Skeletal muscle cell (primary cell): ENCODE measurements at places on chromosomes 5 and 9.

GRCh38 chr5:141716468-141716867 lies 34.4 kb upstream of the ARAP3 start:
- DNase-seq = no peak

DNA sequence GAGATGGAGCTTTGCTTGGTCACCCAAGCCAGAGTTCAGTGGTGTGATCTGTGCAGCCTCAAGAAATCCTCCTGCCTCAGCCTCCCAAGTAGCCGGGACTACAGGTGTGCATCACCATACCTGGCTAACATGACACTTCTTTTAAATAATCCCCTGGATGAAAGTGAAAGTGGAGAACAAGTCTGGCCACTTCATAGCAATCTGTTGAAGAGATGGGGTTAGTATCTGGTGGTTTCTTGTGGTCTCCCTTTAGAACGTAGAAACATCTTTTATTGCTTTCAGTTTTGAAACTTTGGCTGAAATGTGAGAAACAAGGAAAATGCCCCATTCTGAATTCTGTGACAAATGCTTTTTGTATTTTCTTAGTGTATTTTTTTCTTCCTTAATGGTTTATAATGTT lies 452.5 kb upstream of the RIOK2 start:
- DNase-seq = no peak

DNA sequence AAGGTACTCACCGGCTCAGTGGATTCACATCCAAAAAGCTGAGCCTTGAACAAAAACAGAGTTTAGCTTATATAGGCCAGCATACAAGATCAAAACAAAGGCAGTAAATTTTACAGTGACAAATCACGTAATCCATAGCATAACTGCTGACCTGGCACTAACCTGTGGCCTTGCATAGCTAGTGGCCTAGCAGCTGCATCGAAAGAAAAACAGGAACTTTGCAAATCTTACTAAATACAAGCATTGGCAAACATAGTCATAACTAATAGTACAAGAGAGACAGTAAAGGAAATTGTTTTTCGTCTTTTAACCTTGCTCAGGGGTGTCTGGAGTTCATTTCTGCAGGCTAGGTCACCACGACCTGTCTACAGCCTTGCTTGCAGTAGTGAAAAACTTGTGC lies 4.8 kb downstream of the HSDL2 start:
- DNase-seq = no peak

DNA sequence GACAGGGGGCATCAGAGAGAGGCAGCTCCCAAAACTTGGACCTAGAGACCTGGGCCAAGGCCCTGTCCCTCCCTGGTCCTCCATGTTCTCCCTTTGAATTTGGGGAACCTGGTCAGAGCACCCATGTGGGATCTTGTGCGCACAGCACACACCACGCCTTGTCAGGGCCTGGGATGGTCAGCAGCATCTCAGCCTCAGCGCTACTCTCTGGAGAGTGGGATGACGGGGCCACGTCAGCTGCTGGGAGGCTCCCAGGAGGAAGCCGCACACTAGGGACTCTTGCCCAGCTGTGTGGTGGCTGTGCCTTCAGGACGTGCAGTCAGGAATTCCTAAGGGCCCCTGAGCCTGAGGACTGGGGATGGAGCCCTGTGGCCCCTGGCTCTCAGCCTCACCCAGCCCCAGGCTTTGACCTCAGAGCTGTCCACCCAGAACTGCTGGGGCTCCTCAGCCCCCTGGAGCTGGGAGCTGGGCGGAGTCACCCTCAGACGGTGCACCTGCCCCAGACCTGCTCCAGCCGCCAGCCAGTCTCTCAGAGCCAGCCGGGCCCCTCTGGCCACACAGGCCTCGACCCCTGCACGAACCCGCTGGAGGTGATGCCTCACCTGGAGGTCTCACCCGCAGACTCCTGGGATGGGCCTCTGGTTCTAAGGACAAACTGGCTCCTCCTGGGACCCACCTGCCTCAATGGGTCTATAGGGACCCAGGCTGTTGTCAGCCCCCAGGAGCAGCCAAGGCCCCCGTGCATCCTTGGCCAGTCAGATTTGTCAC lies 38.3 kb upstream of the EGFL7 start:
- DNase-seq = no peak

GRCh38 chr5:10354048-10354872 lies 765 bp downstream of the MARCHF6 start:
- no peak for DNase-seq

- DNase-seq = no peak
These were observed 28.1 kb downstream of the GPX3 start for GRCh38 chr5:151048526-151048925.

DNA sequence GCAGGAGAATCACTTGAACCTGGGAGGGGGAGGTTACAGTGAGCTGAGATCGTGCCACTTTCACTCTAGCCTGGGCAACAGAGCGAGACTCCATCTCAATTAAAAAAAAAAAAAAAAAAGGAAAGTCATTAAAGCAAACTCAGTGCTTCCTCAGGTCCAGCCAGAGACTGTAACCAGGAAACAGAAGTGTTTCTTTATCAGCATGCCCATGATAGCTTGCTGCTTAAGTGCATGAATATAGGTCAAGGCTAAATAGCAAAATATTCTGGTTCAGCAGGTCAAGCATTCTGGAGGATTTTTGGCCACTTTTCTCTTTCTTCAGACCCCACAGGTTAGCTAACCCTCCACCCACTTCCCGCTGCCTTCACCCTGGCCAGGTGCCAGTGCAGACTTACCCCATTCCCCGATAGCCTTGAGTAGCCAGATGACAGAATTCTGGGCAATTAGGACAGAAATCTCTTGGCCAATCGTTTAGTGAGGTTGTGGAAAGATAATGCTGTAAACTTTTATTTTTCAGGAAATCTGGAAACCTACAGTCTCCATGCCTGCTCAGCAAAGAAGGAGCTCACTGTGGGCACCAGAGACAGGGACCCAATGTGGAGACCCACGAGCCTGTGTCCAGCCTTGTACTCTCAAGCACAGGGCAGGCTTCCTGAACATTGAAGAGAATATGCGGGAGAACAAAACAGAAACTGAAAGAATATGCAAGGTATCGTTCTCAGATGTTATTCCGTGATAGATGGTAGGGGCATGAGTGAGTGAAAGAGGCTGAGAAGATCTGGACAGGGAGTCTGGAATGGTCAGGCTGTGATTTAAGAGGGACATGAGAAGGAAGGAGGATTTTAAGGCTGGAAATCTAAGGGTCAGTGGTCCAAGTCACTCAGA lies 4.2 kb upstream of the UGT3A2 start:
- no peak for DNase-seq

DNA sequence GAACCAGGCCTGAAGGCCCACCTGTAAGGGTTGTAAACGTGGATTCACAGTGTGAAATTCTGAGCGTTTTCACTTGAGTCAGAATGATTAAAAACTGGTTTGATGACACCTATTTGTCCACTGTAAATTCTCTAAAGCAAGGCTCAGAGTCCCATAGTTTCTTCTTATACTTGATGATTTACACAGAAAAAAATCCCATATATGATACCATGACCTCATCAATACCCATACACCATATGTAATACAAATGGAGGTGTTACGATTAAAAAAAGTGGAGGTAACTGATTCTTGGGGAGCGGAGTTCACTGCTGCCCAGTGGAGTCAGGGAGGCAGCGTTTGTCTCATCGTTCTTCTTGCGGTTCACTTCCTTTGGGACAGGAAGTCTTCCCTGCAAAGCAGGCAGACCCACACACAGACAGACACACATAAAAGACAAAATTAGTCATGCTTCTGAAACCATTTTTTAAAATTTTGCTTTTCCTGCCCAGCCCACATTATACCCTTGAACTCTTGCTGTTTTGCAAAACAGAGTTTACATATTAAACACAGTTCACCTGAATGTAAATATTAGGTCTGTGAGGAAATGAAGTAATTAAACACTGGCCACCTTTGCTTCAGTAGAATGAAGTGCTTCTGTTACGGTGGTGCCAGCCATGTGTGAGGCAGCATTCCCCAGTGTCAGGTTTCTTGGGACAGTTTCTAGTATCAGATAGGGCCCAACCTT lies 26.2 kb downstream of the NREP start:
- no peak for DNase-seq

- DNase-seq = no peak
These were observed 8.1 kb upstream of the COL5A1 start for GRCh38 chr9:134633362-134634142.

DNA sequence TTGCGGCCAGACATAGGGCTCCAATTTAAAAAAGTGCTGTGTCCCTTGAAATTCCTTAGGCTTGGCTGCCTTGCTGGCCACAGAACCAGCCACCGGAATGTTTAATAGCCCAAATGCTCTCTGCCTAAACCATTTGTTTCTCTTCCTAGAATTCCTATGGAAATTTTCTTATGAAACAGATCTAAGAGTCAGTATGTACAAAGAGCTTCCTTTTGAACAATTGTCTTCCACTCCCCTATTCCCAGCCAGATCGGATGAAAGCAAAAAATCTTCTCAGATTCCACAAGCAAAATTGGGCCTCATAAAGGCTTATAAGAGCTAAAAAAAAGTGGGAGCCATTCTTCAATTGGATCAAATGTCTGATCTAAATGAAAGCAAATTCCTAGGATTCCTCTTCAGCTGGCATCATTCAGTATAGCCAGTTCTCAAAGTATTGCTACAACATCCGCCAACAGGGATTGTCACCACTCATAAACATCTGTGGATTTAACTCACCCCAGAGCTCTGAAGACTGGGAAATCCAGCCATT lies 104.3 kb downstream of the CEMIP2 start:
- no peak for DNase-seq

- DNase-seq = no peak
These were observed 79.8 kb downstream of the MRPL36 start for GRCh38 chr5:1719860-1720259.

GRCh38 chr9:21316032-21316842 lies 11.1 kb upstream of the IFNA5 start:
- DNase-seq = no peak

- DNase-seq = no peak
These were observed 21.6 kb upstream of the CLPTM1L start for GRCh38 chr5:1366514-1366913.

- peak; percentile 77 for DNase-seq
These were observed 151.0 kb downstream of the GCNT1 start for GRCh38 chr9:76610011-76610352.

GRCh38 chr9:81372628-81373191 lies 316.6 kb downstream of the TLE1 start:
- DNase-seq = no peak

GRCh38 chr5:153237671-153238332 lies 252.7 kb upstream of the GRIA1 start:
- DNase-seq = no peak

DNA sequence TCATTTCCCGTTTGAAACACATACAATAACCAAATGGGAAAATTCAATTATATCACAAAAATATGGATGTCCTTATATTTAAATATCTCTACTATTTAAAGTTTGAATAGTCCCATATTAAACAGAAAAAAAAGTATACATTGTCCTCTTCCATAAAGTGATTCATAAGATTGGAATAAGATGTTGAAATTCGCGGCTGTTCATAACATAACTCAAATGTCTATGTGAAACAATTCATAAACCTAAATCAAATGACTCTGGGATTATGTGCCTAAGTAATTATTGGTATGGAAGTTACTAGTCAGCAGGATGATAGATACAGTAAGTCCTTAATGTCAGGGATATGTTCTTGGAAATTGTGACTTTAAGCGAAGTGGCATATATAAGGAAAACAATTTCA lies 3.9 kb upstream of the EFNA5 start:
- DNase-seq = no peak

DNA sequence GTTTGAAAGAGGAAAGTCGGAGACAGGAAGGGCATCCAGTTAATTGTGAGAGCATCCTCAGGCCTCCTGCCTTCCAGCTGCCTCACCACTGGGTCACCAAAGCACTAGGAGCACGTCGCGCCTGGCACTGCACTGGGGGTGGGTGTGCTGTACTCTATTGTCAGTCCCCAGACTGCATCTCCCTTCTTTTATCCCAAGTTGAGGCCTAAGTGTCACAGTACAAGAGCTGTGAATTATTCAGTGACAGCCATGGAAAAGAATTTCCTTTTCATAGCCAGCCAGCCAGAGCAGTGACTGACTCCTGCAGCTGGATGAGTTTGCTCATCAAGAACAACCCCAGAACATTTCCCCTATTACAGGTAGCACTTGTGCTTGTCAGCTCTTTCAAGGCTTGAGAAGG lies 16.3 kb downstream of the CLTA start:
- DNase-seq = no peak

DNA sequence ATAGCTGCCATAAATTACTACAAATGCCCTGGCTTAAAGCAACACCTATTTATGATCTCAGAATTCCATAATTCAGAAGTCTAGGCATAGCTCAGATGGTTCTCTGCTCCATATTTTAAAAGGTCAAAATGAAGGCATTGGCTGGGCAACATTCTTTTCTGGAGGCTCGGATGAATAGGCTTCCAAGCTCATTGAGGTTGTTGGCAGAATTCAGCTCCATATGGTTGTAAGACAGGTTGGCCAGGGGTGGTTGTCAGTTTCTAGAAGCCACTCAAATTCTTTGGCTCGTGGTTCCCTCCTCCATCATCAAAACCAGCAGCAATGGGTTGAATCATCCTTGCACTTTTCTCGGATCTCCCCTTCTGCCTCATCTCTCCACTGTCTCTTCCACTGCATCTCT lies 49.4 kb downstream of the TGFBR1 start:
- DNase-seq = no peak

DNA sequence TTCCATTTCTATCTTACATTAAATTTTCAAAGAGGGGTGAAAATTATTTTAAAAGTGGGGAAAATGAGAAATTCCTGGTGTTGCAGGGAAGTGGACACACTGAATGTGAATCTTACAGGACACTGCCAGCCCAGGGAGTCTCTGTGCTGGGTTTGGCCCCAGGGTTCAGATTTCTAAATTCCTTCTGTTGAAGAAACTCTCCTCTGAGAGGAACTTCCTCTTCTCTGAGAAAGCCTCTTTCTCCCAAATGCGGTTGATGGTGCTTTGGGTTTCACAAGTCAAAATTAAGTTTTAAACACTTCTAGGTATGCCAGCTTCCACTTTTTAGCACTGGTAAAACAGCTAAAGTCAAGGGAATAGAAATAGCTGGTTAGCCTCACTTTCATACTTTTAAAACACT lies 317.9 kb upstream of the ITGA1 start:
- DNase-seq = no peak

DNA sequence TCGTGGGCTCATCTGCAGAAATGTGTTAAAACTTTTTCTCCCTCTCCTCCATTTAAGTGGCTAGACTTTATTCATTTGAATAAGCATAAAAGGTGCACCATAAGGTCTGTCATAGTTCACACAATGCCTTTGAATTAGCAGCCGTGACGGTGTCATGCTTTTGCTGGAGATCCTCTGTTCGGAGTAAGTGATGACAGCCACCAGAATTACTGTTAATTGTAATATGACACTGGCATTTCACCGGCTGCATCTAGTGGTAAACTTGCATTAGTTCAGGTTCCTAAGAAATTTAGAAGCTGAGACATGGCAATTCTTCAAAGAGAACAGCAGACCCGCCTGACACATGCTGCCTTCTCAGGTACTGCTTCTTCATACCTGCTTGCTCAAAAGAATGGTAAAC lies 241.7 kb downstream of the EBF1 start:
- no peak for DNase-seq

GRCh38 chr5:147859962-147860640 lies 18.4 kb upstream of the SCGB3A2 start:
- DNase-seq = no peak

- DNase-seq = no peak
These were observed 81.1 kb downstream of the EGFLAM start for GRCh38 chr5:38339446-38339845.

- peak; percentile 25 for DNase-seq
These were observed 335.3 kb downstream of the DIRAS2 start for GRCh38 chr9:90307167-90307833.
